ENCODE measurements at places on chromosomes 12 and 14. TPM values are rescaled to one million over a fixed set of nuclear protein-coding genes. Genes with fewer than 3 reads are reported as not detected.

MYL2 gene
- total RNA-seq, result not detected

ANKS1B gene
- total RNA-seq, result 5.3 TPM

GLT8D2 gene
- 9.1 TPM for total RNA-seq

DNA sequence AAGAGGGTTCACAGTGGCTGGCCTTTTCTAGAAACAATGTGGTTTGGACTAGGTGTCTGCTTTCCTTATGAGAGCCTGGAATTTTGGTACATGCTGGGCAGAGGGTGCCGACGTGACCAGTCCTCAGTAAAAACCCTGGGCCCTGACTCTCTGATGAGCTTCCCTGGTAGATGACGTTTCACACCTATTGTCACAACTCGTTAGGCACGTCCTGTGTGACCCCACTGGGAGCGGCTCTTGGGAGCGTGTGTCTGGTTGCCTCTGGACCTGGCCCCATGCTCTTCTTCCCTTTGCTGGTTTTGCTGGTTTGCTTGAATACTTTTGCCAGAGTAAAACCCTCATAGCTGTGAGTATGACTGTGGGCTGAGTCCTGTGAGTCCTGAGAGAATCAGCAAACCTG is 136.9 kb downstream of the RIMBP2 start:
- no peaks in the 10 kb centered on the region for H3K4me1 ChIP-seq
- H3K27me3 ChIP-seq, result no peaks in the 10 kb centered on the region
- H3K27ac ChIP-seq, result no peak overlapping the region
- DNase-seq, result no peak
- no peak overlapping the region for H3K4me3 ChIP-seq

- peak overlapping the region; percentile 94 for H3K27ac ChIP-seq
- DNase-seq, result peak; percentile 82
- H3K27me3 ChIP-seq, result no peaks in the 10 kb centered on the region
- H3K36me3 ChIP-seq, result peaks cover 60% of the 10 kb centered on the region
- H3K4me3 ChIP-seq, result peak overlapping the region; percentile 91
Observed at GRCh38 chr12:6532927-6533652, 1.2 kb upstream of the GAPDH start.

- H3K4me1 ChIP-seq, result peaks cover 26% of the 10 kb centered on the region
- no peaks in the 10 kb centered on the region for H3K27me3 ChIP-seq
- DNase-seq, result no peak
- H3K4me3 ChIP-seq, result no peak overlapping the region
- no peak overlapping the region for H3K27ac ChIP-seq
Observed at GRCh38 chr12:47085815-47086252, 6.1 kb upstream of the AMIGO2 start.

DNA sequence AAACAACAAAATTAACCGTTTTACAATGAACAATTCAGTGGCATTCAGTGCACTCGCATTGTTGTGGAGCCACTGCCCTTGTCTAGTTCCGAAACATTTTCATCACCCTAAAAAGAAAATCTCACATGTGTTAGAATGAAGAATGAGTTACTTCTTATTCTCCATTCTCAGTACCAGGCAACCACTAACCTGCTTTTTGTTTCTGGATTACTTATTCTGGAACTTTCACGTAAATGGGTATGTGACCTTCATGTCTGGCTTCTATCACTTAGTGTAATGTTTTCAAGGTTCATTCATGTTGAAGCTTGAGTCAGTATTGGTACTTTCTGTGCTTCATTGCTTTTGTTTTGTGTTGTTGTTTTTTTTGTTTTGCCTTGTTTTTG is 15.6 kb downstream of the RCOR1 start:
- no peak overlapping the region for H3K4me3 ChIP-seq
- H3K4me1 ChIP-seq, result peaks cover 27% of the 10 kb centered on the region
- no peaks in the 10 kb centered on the region for H3K27me3 ChIP-seq
- H3K36me3 ChIP-seq, result no peaks in the 10 kb centered on the region
- no peak overlapping the region for H3K27ac ChIP-seq

- H3K36me3 ChIP-seq, result no peaks in the 10 kb centered on the region
- H3K27ac ChIP-seq, result no peak overlapping the region
- no peak overlapping the region for H3K4me3 ChIP-seq
- no peaks in the 10 kb centered on the region for H3K27me3 ChIP-seq
- no peak for DNase-seq
Observed at GRCh38 chr14:33646692-33647260, 304.1 kb downstream of the EGLN3 start.

DNA sequence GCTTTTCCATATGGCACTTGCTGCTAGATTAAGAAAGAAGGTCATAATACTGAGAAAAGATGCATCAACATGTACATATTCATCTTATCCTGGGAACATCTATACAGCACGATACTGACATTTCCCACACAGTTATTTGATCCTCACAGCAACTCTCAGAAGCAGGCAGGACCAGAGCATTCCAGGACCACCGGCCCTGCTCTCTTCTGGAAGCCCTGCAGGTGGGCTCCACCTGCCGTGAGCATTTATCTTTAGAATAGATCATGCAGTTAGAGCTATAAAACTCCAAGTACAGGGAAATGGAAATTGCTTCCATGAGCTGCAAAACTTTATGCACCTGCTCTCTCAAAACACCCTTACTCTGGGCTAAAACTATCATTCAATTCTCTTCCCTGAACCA is 5.5 kb upstream of the BDKRB1 start:
- no peak overlapping the region for H3K27ac ChIP-seq
- no peaks in the 10 kb centered on the region for H3K4me1 ChIP-seq
- no peak overlapping the region for H3K4me3 ChIP-seq
- no peaks in the 10 kb centered on the region for H3K27me3 ChIP-seq
- H3K36me3 ChIP-seq, result no peaks in the 10 kb centered on the region

DNA sequence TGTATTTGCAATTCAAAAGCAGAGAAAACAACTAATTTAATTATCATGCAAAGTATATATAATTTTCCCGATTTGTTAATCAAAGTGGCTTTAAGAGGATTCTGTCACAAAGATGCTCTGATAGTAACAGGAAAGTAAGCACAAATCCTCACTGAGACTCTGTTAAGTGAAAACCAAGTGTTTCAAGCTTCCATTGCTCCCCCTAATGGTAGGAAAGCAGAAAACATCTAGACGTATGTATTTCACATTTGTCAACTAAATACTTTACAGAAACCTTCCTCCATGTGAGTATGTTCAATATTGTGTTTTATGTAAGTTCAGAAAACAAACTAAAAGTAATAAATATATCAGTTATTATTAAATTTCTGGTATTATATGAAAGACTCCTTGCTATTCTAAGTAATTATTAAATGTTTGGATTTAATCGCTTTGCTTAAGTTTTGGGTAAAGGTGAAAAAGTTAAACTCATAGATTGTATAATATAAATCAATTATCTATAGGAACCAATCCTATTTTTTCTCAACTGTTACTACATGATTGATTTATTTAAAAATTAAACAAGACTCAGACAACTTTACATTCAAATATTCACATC is 1.5 kb upstream of the NTS start:
- no peaks in the 10 kb centered on the region for H3K27me3 ChIP-seq
- no peaks in the 10 kb centered on the region for H3K36me3 ChIP-seq
- no peak overlapping the region for H3K27ac ChIP-seq

- peak overlapping the region; percentile 97 for H3K4me3 ChIP-seq
- no peak for DNase-seq
Observed at GRCh38 chr12:48958049-48958388, 732 bp upstream of the ARF3 start.

DNA sequence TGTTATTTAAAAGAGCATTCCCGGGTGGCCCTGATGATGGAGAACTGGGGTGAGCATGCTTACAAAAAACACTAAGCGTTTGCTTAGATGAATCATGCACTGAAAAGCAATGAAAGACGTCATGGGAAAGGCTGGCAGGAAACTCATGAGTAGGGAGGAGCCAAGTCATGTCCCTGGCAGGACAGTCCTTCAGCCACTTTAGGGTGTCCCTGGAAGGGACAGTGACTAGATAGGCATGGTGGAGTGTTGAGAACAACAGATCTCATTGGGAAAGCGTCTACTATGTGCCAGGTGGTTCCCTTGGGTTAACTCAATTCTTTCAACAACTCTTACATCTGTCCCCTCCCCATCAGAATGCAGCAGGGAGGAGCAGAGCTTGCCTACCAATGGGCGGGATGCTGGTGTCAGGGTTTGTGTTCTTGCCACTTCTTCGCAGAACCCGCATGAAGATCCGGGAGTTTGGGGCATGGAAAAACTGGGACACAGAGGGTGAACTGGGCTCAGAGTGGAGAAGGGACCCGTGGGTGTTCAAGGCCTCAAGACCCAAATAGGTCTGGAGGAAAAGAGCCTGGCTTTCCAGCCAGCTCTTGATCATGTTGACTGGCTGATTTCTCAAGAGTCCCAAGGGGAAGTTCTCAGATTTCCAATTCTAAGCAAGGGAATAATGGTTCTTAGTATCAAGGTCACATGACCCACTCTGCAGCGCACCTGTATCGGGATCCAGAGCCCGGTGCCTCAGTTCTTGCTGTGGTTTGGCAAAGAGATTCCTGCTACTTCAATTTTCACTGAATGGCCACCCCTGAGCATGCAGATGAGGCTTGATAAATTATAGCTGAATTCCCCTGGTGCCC is 653.9 kb upstream of the TBX3 start:
- DNase-seq, result no peak
- H3K4me3 ChIP-seq, result no peak overlapping the region
- H3K27ac ChIP-seq, result no peak overlapping the region
- peaks cover 5% of the 10 kb centered on the region for H3K4me1 ChIP-seq
- no peaks in the 10 kb centered on the region for H3K36me3 ChIP-seq

- no peak overlapping the region for H3K4me3 ChIP-seq
- H3K36me3 ChIP-seq, result no peaks in the 10 kb centered on the region
- DNase-seq, result no peak
- H3K27ac ChIP-seq, result no peak overlapping the region
Observed at GRCh38 chr14:75422169-75422568, 5.7 kb upstream of the JDP2 start.

- peaks cover 35% of the 10 kb centered on the region for H3K4me1 ChIP-seq
- no peak overlapping the region for H3K4me3 ChIP-seq
- H3K27ac ChIP-seq, result peak overlapping the region; percentile 59
- no peak for DNase-seq
- peaks cover 16% of the 10 kb centered on the region for H3K36me3 ChIP-seq
Observed at GRCh38 chr14:61542848-61543790, 152.2 kb upstream of the HIF1A start.

- no peak for DNase-seq
- no peaks in the 10 kb centered on the region for H3K36me3 ChIP-seq
- H3K27ac ChIP-seq, result no peak overlapping the region
- no peaks in the 10 kb centered on the region for H3K27me3 ChIP-seq
- no peak overlapping the region for H3K4me3 ChIP-seq
Observed at GRCh38 chr14:66066981-66067776, 419.0 kb upstream of the CCDC196 start.
